ENCODE measurements at places on chromosomes 6 and 20. TPM values are rescaled to one million over a fixed set of nuclear protein-coding genes. Genes with fewer than 3 reads are reported as not detected.

- H3K4me1 ChIP-seq = no peaks in the 10 kb centered on the region
- H3K27me3 ChIP-seq = no peaks in the 10 kb centered on the region
- H3K4me3 ChIP-seq = no peak overlapping the region
- H3K27ac ChIP-seq = no peak overlapping the region
Observed at GRCh38 chr6:90080876-90081481, 186.7 kb downstream of the GJA10 start.

GRCh38 chr20:35575958-35576357 is 34.1 kb downstream of the ERGIC3 start:
- H3K27ac ChIP-seq = no peak overlapping the region
- no peaks in the 10 kb centered on the region for H3K27me3 ChIP-seq
- H3K4me3 ChIP-seq = no peak overlapping the region
- no peaks in the 10 kb centered on the region for H3K36me3 ChIP-seq

GRCh38 chr6:145028144-145028818 is 707.0 kb downstream of the EPM2A start:
- H3K4me3 ChIP-seq = no peak overlapping the region
- H3K27me3 ChIP-seq = no peaks in the 10 kb centered on the region
- no peak overlapping the region for H3K27ac ChIP-seq
- H3K36me3 ChIP-seq = no peaks in the 10 kb centered on the region

- no peaks in the 10 kb centered on the region for H3K27me3 ChIP-seq
- no peaks in the 10 kb centered on the region for H3K4me1 ChIP-seq
- H3K27ac ChIP-seq = no peak overlapping the region
- no peak for DNase-seq
Observed at GRCh38 chr6:68364271-68364805, 270.7 kb upstream of the ADGRB3 start.

DNA sequence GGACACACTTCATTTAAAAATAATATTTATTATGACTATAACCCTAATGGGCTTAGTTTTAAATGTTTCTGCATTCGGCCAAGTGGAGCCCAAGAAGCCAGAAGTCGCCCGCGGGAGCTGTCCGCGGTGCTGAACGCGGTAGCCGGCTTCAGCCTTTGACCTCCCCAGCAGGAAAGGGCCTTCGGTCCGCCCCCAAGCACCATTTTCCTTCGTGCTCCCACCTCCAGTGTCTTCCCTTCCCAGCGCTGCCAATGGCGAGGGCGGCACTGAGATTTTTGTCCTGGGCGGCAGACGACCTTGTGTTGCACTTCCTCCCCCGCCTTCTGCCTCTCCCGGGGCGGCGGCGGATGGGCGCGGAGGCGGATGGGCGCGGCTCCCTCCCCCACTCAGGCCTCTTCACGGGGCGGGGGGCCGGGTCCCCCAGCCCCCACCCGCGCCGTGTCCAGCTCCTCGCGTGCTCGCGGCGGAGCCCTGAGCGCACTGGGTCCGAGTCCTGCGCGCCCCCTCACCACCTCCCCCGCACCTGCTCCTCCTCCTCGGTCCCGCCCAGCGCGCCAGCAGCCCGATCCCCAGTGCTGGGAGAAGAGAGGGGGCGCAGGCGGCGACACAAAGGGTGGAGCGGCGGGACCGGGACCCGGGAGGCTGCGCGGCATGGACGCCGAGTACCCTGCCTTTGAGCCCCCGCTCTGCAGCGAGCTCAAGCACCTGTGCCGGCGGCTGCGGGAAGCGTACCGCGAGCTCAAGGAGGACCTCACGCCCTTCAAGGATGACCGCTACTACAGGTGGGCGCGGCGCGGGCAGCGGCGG is 23.6 kb upstream of the TMEM181 start:
- no peak overlapping the region for H3K27ac ChIP-seq
- H3K4me3 ChIP-seq = peak overlapping the region; percentile 35
- H3K4me1 ChIP-seq = no peaks in the 10 kb centered on the region
- DNase-seq = peak; percentile 68

GRCh38 chr20:25553819-25554296 is 31.5 kb downstream of the NINL start:
- H3K36me3 ChIP-seq = no peaks in the 10 kb centered on the region
- no peak overlapping the region for H3K27ac ChIP-seq
- H3K4me1 ChIP-seq = peaks cover 4% of the 10 kb centered on the region
- H3K27me3 ChIP-seq = no peaks in the 10 kb centered on the region
- DNase-seq = peak; percentile 23

- peaks cover 29% of the 10 kb centered on the region for H3K4me1 ChIP-seq
- no peaks in the 10 kb centered on the region for H3K36me3 ChIP-seq
- H3K4me3 ChIP-seq = no peak overlapping the region
- no peak for DNase-seq
Observed at GRCh38 chr6:138544501-138544900, 45.2 kb upstream of the NHSL1 start.

DNA sequence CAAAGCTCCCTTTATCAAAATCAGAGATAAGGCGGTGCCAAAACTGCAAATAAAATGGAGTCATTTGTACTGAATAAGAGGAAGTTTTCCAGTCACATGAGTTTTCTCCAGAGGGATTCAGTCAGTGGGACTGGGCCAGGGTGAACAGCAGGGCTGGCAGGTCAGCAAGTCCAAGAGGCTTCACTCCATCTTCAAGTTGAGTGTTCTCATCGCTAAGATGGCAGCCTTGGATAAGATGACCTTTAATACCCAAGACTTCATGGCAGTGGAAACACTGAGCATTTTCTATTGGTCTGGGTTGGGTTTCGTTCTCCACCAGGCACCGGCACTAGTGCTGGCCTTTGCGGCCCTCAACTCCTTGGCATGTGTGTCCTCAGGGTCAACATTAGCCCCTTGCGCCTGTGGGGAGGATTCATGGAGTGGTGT is 29.3 kb upstream of the IGF2R start:
- no peak for DNase-seq
- no peak overlapping the region for H3K27ac ChIP-seq
- H3K4me1 ChIP-seq = peaks cover 7% of the 10 kb centered on the region
- H3K4me3 ChIP-seq = no peak overlapping the region
- no peaks in the 10 kb centered on the region for H3K27me3 ChIP-seq
- no peaks in the 10 kb centered on the region for H3K36me3 ChIP-seq

GRCh38 chr20:10965936-10966470 is 292.2 kb upstream of the JAG1 start:
- H3K27ac ChIP-seq = no peak overlapping the region
- no peaks in the 10 kb centered on the region for H3K4me1 ChIP-seq
- no peak overlapping the region for H3K4me3 ChIP-seq
- no peaks in the 10 kb centered on the region for H3K36me3 ChIP-seq
- peak; percentile 70 for DNase-seq

MOG gene
- not detected for polyA plus RNA-seq

TFAP2A gene
- 0.05 TPM for polyA plus RNA-seq

PPP1R14C gene
- not detected for polyA plus RNA-seq

AFDN gene
- 21.0 TPM for polyA plus RNA-seq
